Large intestine (tissue), 12 donors: ENCODE measurements at places on chromosomes 2 and 18. TPM values are rescaled to one million over a fixed set of nuclear protein-coding genes. Genes with fewer than 3 reads are reported as not detected.

- H3K4me1 ChIP-seq = peaks cover 5% of the 10 kb centered on the region
- no peaks in the 10 kb centered on the region for H3K36me3 ChIP-seq
- no peak overlapping the region for H3K27ac ChIP-seq
- DNase-seq = no peak
Observed at GRCh38 chr2:38462121-38462661, 85.1 kb upstream of the ATL2 start.

DNA sequence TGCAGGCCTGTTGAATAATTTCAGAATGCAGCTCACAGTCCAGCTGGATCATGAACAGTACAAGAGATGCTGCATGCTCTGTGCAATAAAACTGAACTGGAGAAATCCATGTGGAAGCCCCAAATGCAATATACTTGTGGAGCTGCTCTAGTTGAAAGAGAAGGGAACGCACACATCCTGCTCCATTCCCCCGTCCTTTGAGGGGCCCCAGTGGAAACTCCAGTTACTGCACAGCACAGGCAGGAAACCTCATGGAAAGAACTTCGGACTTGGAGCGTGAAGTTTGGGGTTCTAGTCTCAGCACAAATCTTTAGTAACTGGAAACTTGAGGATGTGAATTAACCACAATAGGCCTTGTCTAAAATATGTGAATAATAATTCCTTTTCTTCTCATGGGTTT lies 73.2 kb downstream of the PLA2R1 start:
- no peak overlapping the region for H3K4me3 ChIP-seq
- H3K36me3 ChIP-seq = peaks cover 15% of the 10 kb centered on the region
- no peak for DNase-seq
- no peaks in the 10 kb centered on the region for H3K27me3 ChIP-seq

PTPRN gene
- 9.2 TPM for polyA plus RNA-seq

SMYD5 gene
- polyA plus RNA-seq = 24.5 TPM

OSBPL6 gene
- polyA plus RNA-seq = 4.6 TPM

PRKAG3 gene
- polyA plus RNA-seq = 0.07 TPM

ERCC3 gene
- 40.5 TPM for polyA plus RNA-seq
